Forelimb muscle (tissue), 1 donor: ENCODE measurements at places on chromosomes 5 and 9.

DNA sequence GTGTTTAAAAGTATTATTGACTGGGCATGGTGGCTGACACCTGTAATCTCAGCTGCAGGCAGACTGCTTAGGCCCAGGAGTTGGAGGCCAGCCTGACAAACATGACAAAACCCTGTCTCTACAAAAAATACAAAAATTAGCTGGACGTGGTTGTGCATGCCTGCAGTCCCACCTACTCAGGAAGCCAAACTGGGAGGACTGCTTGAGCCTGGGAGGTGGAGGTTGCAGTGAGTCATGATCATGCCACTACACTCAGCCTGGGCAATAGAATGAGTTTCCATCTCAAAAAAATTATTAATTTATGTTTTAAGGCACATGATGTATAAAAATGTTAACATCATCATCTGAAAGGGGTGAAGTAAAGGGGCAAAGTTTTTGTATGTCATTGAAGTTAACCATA lies 49.7 kb upstream of the FNIP1 start:
- DNase-seq = no peak

GRCh38 chr5:136423944-136424606 lies 58.7 kb upstream of the TRPC7 start:
- no peak for DNase-seq

DNA sequence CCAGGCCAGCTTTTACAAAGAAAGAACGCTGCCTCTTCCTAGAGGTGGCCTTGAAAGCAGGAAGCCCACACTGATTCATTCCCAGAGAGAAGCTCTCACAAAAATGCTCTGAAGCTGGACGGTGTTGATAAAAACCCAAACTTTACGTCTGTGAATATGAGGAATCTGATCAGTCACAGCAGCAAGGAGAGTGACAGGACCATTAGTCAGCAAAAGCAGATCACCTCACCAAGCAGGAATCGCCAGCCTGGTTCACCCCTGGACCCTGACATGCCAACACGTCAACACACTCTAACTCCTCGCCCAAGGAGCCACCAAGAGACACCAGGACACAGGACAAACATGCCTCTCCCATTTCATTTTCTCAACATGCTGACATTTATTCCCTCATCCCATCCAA lies 70.6 kb upstream of the ZNF622 start:
- DNase-seq = no peak

DNA sequence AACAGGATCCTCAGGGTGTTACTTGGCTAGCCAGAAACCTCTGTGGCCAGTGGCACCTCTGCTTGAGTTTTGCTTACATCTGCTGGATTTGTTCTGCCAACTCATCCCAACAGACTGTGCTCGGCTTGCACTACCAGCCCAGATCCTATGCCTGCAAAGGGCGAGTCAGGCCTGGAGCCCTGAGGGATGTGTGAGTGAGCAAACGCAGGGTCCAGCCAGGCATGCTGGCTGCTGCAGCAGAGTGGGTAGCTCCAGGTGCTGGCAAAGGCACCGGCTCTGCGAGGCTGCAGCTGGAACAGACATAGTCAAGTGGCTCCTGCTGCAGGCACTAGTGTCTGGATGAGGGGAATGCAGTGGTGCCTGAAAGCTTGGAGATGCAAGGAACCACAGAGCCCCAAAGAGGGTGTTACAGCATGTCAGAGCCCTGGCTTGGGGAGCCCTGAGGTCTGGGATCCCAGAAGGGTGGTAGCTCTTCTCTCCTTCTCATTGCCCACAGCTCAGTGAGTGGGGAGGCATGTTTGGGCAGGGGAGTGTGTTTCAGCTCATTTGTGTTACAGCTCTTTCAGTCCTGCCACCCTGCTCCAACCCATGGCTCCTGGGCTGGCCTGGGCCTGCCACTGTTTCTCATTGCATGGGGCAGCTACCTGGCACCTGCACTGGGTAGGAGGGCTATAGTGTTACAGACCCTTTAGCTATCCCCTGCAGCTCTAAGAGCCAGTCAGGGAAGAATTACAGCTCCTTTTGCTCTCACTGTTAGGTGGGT lies 332.6 kb downstream of the TAF11L14 start:
- DNase-seq = no peak

DNA sequence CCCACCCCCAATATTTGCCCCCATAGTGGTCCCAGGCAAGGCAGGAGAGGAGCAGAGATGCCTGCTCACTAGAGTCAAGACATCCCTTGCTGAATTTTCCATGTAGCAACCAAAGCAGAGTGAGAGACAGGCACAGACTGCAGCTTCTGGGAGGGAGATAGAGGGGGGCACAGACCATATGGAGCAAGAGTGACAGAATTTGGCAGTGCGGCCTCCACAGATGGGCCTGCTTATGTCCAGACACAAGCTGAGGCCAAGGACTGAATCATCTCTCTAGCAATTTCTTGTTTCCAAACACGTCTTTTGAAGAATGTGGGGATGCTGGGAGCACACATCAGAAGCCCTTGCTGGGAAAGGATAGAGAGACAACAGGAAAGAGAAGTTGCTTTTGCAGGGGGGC lies 53.0 kb upstream of the ALDH1B1 start:
- peak; percentile 93 for DNase-seq

DNA sequence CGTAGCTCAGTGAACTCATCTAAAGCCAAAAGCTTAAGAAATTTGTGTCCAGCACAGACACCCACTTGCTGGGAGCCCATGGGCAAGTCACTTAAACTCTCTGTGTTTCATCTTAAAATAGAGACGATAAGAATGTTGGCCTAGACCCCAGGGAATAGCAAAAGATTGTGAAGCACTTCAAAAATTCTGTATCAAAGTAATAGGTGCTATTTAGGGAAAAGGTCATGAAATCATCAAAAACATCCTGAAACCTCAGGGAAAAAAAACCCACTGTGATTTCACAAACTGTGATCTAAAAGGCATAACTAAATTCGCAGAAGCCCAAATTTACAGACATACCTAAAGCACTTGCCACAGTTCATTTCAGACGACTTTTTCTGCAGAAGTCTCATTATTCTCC lies 278.3 kb downstream of the NR2F1-AS1 start:
- DNase-seq = no peak

- DNase-seq = no peak
Measured at GRCh38 chr9:131629825-131630204, 84.5 kb downstream of the PRRT1B start.

- no peak for DNase-seq
Measured at GRCh38 chr5:172906436-172906835, 52.8 kb upstream of the RPL26L1 start.

- no peak for DNase-seq
Measured at GRCh38 chr9:101162231-101162630, 133.7 kb downstream of the PLPPR1 start.

- DNase-seq = no peak
Measured at GRCh38 chr5:180215783-180216630, 7.0 kb upstream of the RASGEF1C start.

DNA sequence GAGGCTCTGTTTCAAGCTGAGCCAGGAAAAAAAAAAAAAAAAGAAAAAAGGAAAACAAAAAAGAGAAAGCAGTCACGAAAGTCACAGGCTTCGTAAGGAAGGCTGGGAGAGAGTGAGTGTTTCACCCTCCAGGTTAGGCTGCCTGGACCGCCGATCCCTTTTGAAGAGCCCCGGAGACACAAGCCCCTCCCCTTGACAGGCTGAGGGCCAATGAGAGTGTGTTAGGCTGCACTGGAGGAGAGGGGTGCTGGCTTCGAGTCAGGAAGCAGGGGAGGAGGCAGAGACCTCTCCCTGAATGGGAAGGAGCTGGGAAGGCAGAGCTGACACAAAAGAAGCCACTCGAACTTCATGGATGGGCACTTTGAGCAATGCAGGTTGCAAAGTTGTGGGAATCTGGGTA lies at the start of gene NMUR2:
Gene NMUR2 (minus strand): TSS at position 135 of the 400 bp plus-strand sequence. CDS start 166 bp downstream, outside the sequence.
- DNase-seq = no peak

DNA sequence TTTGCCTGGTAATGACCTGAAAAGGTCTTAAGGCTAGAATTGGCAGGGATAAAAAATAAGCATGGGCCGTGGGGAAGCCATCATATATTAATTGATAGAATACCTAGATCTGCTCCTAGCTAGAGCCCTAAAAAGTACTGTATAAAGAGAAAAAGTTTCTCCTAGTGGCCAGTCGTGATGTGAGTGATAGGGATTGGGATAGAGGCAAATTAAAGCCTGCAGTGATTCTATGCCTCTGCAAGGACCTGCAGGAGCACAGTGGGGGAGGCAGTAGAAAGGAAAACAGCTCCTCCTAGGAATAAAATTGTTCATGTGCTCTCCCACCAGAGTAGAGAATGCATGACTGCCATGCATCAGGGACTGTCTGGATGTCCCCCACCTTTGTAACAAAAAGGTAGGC lies 56.2 kb upstream of the FTMT start:
- no peak for DNase-seq

DNA sequence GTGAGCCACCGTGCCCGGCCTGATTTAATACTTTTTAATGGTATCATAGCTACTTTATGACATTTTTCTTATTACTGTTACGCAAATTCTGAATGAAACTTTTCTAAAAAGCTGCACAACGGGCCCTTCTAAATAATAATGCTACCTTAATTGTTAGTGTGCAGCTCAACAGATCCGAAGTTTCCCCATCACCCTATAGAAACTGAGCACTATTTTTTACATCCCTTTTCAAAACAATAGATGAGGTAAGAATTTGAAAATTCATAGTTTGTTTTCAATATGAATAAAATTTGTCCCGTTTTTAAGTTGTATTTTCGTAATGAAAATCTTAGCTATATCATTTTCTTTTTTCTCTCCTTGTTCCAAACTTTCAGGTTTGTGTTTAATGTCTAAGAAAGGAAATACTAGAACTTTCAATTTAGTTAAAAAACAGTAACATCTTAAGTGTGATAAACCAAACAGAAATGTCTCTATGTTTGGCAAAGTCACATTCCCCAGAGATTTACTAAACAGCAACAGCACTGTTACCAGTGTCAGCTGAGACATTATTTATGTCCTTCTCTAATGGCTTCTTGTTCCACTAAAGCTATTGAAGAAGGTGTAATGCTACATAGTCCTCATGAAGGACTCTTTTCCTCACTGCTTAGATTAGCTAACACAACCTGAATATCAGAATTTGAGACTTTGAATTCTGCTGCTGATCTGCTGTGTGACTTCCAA lies 22.9 kb downstream of the KIF2A start:
- DNase-seq = no peak

DNA sequence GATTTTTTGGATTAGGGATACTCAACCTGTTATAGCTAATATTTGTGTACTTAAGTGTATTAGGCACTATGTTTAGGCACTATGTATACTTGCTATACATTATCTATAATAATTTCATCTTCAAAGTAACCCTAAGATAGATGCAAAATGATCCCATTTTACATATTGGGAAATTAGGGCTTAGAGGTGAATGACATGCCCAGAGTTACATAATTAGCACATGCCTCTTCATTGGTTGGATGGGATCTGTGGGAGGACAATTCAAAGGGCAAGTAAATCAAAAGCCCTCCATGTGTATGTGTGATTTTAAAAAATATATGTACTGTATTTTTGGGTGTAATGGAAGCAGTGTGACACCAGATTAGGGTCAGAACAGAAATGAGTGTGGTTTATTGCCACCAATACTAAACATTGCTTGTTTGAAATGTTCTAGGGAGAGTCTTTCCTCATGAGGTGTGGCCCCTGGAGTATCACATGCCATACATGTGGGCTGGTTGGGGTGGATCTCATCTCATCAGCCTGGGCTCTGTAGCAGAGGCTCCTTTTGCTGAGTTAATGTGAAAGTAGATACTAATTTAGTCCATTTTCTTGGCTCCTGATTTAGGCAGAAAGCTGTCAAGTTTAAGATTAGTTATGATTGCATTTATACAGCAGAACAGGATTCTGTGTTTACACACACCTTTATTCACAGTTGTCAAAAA lies 5.5 kb downstream of the C9orf85 start:
- DNase-seq = no peak

DNA sequence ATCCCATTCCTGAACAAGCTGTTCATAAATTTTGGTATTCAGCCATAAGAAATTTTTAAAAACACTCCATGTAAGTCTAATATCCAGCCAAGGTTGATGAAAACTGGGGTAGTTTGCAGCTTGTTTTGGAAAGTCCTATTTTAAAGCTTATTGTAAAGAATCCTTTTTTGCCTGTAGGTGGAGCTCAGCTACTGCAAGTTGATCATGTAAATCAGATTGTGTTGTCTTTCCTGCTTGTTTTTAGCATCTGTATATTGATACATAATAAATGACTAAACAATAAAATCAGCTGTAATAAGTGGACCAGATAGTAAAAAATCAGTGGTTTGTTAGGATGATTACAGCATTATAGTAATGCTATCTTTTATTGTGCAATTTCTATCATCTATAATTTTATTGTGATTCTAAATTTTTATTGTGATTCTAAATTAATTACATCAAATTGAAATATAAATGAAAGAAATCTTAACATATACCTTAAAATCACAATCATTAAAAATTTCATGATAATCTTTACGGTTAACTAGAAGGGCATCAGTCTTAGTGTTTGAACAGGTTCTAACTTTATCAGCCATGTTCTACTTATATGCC lies 42.4 kb downstream of the CWC27 start:
- DNase-seq = peak; percentile 38

GRCh38 chr5:175700991-175701390 lies 43.1 kb downstream of the HRH2 start:
- DNase-seq = no peak

DNA sequence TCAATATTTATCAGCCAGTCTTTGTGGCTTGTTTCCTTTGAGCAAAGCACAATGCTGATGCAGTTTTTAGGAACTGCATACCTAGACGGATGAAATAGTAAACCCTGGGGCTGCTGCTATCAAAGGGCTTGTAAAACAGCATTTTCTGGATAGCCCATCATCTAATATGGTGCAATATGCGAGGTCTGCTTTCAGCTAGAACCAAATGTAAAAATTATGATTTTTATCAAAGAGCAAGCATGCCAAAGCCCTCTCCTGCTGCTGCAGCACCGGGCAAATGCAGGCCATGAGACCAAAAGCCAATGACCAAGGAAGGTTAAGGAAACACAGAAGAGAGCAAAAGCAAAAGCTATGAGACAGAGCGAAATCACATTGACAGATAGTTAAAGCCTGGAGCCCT lies 1000.4 kb downstream of the MAT2B start:
- no peak for DNase-seq

DNA sequence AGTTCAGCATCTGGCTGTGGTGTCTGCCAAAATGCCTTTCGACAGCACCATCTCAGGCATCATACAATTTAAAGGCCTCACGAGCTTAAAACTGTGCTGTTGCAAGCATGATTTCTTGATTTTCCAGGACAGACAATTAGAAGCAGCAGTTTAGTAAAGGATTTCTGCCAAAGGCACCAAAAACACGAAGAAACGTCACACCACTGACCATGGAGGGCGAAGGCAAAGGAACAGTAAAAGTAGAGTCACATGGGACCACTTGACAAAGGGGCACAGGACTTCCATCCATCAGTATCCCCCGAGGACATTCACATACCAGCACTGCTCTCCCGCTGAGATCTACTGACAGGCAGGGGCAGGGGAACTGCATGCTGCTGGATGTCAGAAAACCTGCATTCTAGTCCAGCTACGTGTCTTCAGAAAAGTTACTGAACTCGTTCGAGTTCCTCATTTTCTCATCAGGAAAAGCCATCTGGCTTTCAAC lies 70.4 kb upstream of the FBXW11 start:
- no peak for DNase-seq

DNA sequence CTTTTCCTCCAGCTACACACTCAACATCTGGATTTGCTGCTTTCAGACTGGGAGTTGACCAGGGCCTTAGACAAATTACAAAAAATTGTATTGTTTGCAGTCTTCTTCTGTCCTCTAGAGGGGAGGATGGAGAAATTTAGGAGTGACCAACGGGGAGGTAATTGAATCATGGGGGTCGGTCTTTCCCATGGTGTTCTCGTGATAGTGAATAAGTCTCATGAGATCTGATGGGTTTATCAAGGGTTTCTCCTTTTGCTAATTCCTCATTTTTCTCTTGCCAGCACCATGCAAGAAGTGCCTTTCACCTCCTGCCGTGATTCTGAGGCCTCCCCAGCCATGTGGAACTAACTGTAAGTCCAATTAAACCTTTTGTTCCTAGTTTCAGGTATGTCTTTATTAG lies 4.2 kb downstream of the IFNA8 start:
- DNase-seq = no peak
